ENCODE measurements at places on chromosomes 2 and 18.
A peak's percentile ranks its signal among the peaks of the same experiment; 100 is the strongest.

- DNase-seq, result no peak
These were observed 420.0 kb upstream of the SALL3 start for GRCh38 chr18:78559584-78559983.

DNA sequence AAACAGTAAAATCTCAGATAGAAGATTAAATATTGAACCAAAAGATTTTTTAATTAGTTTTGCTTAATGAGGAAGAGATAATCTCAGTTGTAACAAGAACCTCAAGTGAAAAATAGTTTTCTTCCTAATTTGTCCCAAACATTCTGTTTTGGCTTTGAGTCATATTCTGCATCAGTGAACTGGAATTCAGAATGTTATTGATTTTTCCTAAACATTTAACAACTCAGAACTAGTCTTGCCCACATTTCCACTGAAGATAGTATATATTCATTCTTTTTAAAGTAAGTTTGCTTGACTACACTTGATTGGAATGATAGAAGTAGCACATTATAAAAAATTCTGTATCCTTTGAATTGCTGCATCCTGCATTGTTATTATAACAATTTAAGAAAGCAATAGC, 85.7 kb upstream of the UGP2 start:
- DNase-seq, result no peak

GRCh38 chr2:228507231-228507824, 325.8 kb upstream of the SPHKAP start:
- no peak for DNase-seq

- DNase-seq, result no peak
These were observed 101.0 kb upstream of the RNF152 start for GRCh38 chr18:61993831-61994230.

- DNase-seq, result no peak
These were observed 10.0 kb downstream of the GALNT5 start for GRCh38 chr2:157267476-157267875.

- no peak for DNase-seq
These were observed 297.7 kb downstream of the ICOS start for GRCh38 chr2:204234248-204234647.

DNA sequence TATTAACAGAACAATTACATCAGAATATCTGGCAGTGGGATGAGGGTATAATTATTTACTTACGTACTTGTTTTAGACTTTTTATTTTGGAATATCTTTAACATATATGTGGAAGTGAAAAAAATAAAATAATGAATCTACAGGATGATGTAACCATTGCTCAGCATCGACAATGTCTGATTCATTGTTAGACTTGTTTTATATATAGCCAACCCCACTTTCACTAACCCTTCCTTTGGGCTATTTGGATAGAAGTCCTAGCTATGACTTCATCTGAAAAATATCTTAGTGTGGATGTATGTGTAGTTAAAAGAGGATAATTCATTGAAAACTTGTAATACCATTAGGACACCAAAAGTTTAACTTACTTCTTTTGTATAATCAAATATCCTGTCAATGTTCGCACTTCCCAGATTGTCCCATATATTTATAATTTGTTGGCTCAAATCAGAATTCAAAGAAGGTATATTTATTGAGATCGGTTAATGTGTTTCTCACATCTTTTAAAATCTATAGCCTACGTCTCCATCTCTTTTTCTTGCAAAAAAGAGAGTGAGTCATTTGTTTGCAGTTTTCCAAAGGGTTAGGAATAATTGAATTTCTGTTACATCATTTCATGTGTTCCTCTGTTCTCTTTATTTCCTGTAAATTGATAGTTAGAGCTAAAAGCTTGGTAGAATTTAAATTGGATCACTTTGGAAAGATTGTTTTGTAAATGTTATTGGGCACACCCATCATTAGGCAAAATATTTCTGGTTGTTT, 506.1 kb upstream of the FAM98A start:
- DNase-seq, result no peak

DNA sequence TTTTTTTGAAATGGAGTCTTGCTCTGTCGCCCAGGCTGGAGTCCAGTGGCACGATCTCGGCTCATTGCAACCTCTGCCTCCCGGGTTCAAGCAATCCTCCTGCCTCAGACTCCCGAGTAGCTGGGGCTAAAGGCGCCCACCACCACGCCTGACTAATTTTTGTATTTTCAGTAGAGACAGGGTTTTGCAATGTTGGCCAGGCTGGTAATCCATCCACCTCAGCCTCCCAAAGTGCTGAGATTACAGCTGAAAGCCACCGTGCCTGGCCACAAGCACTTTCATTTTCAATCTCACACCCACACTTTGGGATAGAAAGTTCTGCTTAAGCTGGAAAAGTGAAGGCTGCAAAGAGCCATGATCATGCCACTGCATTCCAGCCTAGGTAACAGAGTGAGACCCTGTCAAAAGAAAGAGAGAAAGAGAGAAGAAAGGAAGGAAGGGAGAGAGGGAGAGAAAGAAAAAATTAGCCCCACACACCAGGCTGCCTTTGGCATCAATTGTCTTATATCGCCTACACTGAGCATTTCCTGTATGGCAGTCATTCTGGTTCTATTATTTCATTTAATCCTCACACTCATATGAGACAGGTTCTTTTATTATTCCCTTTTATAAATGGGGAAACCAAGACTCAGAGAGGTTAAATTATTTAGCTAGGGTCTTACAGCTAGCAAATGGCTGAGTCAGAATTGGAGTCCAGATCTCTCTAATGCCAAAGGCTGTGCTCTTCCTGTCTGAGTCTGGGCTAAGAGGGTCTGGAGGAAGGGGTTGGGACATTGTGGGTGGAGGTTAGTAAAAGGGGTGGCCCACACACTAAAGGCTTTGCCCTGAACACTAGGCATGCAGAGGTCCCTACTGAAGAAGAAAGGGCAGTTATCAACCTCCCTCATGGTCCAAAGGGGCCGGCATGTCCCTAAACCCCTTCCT, 37.9 kb upstream of the PKDCC start:
- no peak for DNase-seq

GRCh38 chr2:218228366-218229090, 11.5 kb downstream of the ARPC2 start:
- no peak for DNase-seq

DNA sequence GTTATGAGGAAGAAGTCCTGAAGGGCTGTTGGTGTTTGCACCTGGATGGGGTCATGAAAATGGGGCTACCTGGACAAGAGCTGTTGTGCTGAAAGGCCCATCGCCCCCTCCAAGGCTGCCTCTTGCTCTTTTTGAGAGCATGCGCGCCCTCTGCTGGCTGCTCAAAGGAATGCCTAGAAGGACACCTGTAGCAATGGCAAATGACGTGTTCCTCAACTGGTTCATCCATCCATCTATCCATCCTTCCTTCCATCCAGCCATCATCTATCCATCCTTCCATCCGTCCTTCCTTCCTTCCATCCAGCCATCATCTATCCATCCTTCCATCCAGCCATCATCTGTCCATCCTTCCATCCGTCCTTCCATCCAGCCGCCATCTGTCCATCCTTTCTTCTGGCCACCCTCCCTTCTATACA, 17.2 kb upstream of the RPL31 start:
- DNase-seq, result peak; percentile 69

- DNase-seq, result no peak
These were observed 4.2 kb upstream of the ODC1 start for GRCh38 chr2:10452312-10452711.

Measured in nucleus accumbens (tissue), 56 donors.